ENCODE measurements at places on chromosomes 11 and 22. TPM values are rescaled to one million over a fixed set of nuclear protein-coding genes. Genes with fewer than 3 reads are reported as not detected.

The DKK3 gene
- total RNA-seq, result 263 TPM

The MS4A12 gene
- total RNA-seq, result 1.4 TPM

The MARK2 gene
- total RNA-seq, result 16.4 TPM

The MS4A4A gene
- not detected for total RNA-seq

The PNPLA3 gene
- total RNA-seq, result 21.7 TPM

The C11orf16 gene
- not detected for total RNA-seq

The SCGB1A1 gene
- total RNA-seq, result not detected

The GPHA2 gene
- total RNA-seq, result not detected

The PRR33 gene
- not detected for total RNA-seq

The ENTHD1 gene
- total RNA-seq, result not detected

The OR10S1 gene
- total RNA-seq, result not detected

The RAG2 gene
- not detected for total RNA-seq

The LRRC74B gene
- total RNA-seq, result 0.11 TPM

The TRMT2A gene
- total RNA-seq, result 35.8 TPM

The MYOD1 gene
- total RNA-seq, result 421 TPM

The PRAME gene
- total RNA-seq, result not detected

The TRIM68 gene
- total RNA-seq, result 19.3 TPM

The ZNF280A gene
- total RNA-seq, result not detected

The LRRN4CL gene
- total RNA-seq, result 41.4 TPM

The ELMOD1 gene
- 1.4 TPM for total RNA-seq

The KDM4E gene
- total RNA-seq, result not detected

The KIF18A gene
- 32.3 TPM for total RNA-seq

The RIMBP3C gene
- 1.4 TPM for total RNA-seq

The ZNF70 gene
- total RNA-seq, result 2.2 TPM

The GNB1L gene
- total RNA-seq, result 14.0 TPM

The CYP2R1 gene
- 6.9 TPM for total RNA-seq

The POU2F3 gene
- total RNA-seq, result not detected

The CLDN25 gene
- not detected for total RNA-seq

The BIK gene
- total RNA-seq, result not detected

The P2RY2 gene
- total RNA-seq, result not detected

Data from LHCN-M2 (cell line).